ENCODE measurements at places on chromosomes 2 and 18. TPM values are rescaled to one million over a fixed set of nuclear protein-coding genes. Genes with fewer than 3 reads are reported as not detected.

Gene ALPP
- not detected for total RNA-seq

DNA sequence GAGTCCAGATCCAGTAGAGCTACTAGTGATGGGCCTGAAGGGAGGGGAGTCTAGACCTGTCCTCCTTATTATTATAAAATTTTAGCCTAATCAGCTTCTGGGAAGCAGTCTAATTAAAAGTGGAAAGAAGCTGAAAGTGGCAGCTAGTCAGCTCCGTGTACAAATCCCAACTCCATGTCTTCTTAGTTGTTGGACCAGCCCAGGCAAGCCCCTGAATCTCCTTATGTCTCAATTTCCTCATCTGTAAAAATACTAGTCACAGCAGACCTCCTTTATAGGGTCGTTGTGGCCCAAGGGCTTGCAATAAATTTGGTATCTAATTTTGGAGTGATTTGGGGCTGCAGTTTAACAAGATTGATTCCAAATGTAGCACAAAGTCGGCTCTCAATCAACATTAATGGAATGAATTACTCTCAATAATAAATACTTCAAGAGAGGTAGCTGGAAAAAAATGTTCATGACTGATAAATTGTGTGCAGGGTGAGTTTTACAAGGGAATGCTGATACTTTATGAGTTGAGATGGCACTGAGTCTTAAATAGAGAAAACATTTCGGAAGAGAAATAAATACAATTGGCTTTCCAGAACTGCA lies 118.3 kb upstream of the NDUFV2 start:
- no peaks in the 10 kb centered on the region for H3K27me3 ChIP-seq
- H3K27ac ChIP-seq = no peak overlapping the region
- H3K4me1 ChIP-seq = peaks cover 3% of the 10 kb centered on the region

- no peaks in the 10 kb centered on the region for H3K27me3 ChIP-seq
- DNase-seq = peak; percentile 47
- peaks cover 53% of the 10 kb centered on the region for H3K36me3 ChIP-seq
- peak overlapping the region; percentile 87 for H3K4me3 ChIP-seq
- peaks cover 7% of the 10 kb centered on the region for H3K4me1 ChIP-seq
Measured at GRCh38 chr2:241636182-241637017, 558 bp downstream of the THAP4 start.

- peak; percentile 39 for DNase-seq
- H3K27ac ChIP-seq = no peak overlapping the region
- no peak overlapping the region for H3K4me3 ChIP-seq
- peaks cover 7% of the 10 kb centered on the region for H3K27me3 ChIP-seq
- H3K36me3 ChIP-seq = no peaks in the 10 kb centered on the region
Measured at GRCh38 chr18:46481048-46481846, 175.8 kb downstream of the LOXHD1 start.

Gene KATNAL2
- total RNA-seq = 0.91 TPM
